Stimulated activated CD8-positive, alpha-beta memory T cell treated with anti-CD3 and anti-CD28 coated beads, Interleukin-4, amount 100 ng/mL, for 4 hours (primary cell): ENCODE measurements at places on chromosomes 6 and 20.

DNA sequence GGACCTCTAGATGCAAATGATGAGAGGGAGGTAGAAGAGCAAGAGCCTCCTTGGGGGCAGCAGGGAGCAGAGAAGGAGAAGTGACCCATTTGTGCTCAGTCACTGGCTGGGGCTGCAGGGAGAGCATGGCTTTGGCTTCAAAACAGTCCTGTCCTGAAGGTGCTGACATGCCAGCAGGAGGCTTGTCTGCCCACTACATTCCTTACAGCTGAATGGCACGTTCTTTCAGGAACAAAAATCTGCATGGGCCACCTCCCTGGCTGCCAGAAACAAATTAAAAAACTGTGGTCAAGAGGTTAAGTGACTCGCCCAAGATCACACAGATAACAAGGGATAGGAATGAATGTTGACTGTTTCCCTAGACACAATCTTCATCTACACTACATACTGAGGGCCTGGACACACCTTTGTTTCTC lies 188.8 kb downstream of the HIVEP2 start:
- no peak for DNase-seq

DNA sequence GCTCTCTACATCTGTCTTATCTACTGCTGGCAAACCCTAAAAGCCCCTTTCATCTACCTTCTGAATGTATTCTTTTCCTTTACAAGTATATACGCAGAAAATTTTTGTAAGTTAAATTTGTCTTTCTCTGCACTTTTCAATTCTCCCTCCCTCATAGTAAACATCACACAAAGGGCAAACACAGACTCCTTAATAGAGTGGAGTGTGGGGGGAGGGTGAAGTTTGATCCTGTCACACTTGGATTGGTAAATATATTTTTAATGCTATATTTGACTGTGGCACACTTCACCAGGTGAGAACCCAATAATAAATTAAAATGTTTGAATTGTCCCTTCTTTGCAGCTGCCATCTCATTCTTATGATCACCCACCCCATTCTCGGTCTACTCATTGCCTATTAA lies 33.2 kb upstream of the PAQR8 start:
- DNase-seq = no peak

DNA sequence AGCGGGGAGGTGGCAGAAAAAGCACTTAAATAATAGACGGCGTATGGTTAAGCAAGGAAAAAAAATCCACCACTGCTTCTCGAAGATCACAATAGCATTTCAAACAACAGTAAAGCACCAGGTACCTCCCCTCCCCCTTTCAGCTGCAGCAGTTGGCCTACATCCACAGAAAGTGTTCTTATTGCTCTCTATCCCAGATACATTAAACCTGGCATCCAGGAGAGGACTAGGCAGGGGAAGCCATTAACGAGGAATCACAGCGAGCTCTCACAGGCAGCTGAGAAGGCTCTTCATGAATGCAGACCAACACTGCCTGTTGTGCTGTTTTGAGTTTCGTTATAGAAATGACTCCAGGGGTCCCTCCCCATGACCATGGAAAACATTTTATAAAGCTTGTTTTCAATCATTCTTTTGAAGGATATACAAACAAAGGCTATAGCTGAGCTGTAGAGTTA lies 11.8 kb downstream of the FYN start:
- no peak for DNase-seq

GRCh38 chr20:20426655-20426907 lies 58.7 kb downstream of the INSM1 start:
- no peak for DNase-seq

DNA sequence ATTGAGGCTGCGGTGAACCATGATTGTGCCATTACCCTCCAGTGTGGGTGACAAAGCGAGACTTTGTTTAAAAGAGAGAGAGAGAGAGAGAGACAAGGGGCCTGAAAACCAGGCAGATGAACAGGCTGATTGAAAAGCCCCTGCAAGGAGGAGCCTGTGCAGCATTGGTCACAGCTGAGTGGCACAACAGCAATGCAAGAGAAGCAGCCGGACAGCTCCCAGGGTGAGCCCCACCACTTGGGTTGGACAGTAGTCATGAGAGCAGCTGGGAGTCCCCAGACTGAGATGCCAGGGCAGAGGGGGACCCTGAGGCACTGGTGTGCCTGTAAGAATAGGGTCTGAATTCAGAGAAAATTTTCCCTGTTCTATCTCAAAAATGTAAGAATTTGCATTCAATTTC lies 10.2 kb downstream of the DNPH1 start:
- no peak for DNase-seq

GRCh38 chr20:51583073-51583472 lies 40.6 kb upstream of the NFATC2 start:
- DNase-seq = no peak

DNA sequence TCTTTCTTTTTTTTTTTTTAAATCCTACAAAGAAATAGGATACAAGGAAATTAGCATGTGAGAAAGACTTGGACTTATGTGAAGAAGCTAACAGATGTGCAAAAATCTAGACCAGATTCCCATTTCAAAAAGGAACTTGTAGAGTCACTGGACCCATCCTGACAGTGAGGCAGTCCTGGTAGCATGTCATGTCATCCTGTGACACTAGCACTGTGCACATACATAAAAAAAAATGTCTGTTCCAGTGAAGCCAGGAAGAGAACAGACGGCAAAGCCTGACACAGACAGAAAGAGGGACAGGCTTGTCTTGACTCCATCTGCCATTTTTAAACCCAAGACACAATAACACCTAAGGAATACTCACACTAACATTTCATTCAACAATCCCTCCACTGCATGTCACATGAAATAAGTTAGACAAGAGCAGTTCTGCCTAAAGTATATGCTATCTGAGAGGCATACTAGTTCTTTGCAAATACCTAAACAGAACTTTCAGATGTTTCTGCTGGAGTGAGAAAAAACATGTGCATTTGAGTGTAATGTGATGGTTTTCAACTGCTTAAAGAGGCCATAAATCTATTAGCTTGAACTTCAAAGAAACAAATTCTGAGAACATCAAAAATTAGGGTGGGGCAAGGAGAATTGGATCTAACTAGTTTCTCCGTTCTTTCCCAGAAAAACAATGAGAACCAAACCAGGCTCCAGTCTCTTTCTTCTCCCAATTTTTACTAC lies 159.6 kb downstream of the BACH2 start:
- no peak for DNase-seq

GRCh38 chr6:26554697-26555504 lies 16.7 kb downstream of the HMGN4 start:
- DNase-seq = no peak

GRCh38 chr6:3426927-3427686 lies 29.7 kb downstream of the SLC22A23 start:
- no peak for DNase-seq

GRCh38 chr20:10857352-10858070 lies 183.7 kb upstream of the JAG1 start:
- DNase-seq = no peak

DNA sequence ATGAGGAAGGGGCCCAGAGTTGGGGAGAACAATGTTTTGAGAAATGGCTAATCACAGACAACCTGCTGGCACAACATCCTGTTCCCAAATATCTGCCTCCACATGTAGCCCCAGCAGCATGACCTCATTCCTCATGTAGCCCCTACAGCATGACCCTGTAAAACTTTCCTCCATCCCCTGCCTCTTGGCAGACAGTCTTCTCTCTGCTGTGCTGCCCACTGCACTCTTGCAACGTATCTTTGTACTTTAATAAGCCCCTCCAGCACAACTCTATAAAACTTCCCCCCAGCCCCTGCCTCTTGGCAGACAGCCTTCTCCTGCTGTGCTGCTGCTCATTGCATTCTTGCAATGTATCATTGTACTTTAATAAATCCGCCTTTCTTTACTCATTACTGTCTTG lies 278.8 kb downstream of the HDGFL1 start:
- DNase-seq = no peak

GRCh38 chr20:25238319-25239037 lies 9.4 kb upstream of the PYGB start:
- DNase-seq = no peak

GRCh38 chr6:103516336-103516735 lies 1343.4 kb downstream of the HACE1 start:
- no peak for DNase-seq

DNA sequence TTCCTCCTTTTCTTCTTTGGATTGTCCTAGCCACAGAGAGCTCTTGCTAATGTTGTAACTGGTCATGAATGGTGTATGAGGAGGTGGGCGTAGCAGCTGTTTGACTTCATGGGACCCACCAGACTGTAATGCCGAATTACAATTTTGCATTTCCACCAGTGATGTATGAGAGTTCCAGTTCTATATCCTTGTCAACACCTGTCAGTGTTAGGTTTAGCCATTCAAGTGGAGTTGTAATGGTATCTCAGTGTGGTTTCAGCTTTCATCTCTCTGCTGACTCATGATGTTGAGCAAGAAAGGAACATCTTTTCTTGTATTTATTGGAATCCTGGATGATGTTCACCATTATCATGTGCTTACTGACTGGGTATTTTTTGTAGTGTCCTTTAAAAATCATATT lies 5.1 kb downstream of the IGF2R start:
- DNase-seq = no peak

GRCh38 chr6:308768-309167 lies 16.5 kb downstream of the DUSP22 start:
- no peak for DNase-seq

DNA sequence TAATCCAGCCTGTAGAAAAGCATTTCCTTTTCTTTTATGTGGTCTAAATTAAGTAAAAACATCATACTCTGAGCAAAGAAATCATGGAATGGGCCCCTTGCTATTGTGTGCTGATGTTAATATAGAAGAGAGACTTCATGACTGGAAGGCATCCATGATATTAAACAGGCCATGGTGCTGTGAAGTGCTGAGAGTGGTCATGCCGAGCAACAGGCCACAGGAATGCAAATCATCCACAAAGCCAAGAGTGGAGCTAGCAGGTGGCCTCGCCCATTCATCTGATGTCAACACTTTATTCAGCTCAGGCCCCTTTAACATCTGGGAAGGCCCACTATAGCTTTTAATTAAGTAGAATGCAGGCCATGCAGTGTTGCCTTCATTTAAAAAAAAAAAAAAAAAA lies 115.2 kb upstream of the HMGCLL1 start:
- no peak for DNase-seq

DNA sequence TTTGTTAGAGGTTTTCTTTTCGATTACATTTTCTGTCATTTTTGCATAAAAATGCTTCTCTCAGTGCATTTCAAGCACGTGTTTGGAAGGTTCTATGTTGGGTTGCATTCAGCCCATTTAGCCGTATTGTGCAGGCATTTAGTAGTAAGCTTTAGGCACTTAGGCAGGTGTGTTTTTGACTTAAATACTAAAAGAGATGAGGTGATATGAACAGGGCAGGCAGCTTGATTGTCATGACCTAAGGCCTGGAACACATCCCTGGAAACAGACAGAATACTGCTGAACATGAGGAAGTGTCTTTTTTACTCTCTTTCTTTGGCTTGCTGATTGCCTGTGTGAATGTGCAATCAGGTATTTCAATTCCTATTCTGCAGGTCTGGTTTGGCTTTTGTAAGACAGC lies 610.5 kb upstream of the MAN1A1 start:
- DNase-seq = no peak

DNA sequence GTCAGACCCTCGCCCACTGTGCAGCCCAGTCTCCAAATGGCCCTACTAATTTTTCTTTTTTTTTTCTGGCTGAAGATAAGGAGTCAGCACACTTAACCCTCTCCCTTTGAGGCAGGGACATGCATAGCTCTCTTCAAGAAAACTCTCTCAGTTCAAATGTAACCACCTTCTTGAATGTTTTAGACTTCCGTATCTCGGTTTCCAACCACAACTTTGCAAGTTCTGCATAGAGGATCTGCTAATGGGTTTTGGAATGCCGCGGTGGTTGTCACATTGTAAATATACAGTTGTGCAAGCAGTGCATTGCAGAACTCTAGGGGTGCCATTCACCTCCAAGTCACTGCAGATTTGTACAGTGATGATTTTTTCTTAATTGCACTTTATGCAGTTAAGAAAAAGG lies 59.4 kb upstream of the SLC35B3 start:
- no peak for DNase-seq

GRCh38 chr6:52647199-52647598 lies 23.7 kb upstream of the TMEM14A start:
- DNase-seq = no peak

- no peak for DNase-seq
Measured at GRCh38 chr20:59779656-59780380, 153.6 kb downstream of the SYCP2 start.

GRCh38 chr20:59318803-59319202 lies 18.4 kb downstream of the EDN3 start:
- no peak for DNase-seq

- no peak for DNase-seq
Measured at GRCh38 chr20:45981261-45981660, 9.3 kb upstream of the ZNF335 start.

GRCh38 chr6:161544801-161545480 lies 271.1 kb upstream of the AGPAT4 start:
- DNase-seq = no peak

GRCh38 chr6:2129182-2129621 lies 116.2 kb downstream of the GMDS start:
- DNase-seq = no peak

- no peak for DNase-seq
Measured at GRCh38 chr6:163338671-163339405, 75.7 kb upstream of the QKI start.

DNA sequence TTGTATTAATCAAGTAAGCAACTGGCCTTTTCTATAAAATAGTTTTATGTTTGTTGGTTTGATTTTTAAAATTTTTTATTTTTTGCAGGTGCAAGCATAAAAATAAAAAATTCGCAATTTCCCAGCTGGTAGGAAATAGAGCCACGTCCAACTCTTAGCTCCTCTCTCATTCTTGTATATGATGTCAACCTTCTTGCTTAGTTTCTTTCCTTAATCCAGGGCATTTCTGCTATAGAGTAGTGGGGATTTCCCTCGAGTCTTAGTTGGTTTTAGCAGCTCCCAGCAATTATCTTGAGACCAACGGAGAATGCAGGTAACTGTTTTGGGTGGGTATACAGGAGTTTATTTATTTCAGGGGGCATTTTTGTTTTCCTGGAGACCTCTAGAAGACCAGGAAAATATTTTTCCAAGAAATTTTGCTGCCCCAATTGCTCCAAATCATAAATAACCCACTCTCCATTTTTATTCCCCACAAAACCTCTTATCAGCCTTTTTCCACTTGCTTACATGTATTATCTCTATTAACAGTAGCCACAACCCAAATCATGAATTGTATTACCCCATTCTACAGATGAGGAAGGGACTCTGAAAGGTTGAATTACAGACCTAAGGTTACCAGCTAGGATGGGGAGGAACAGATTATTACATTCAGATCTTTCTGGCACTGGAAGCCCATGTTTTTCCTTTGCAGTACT lies 18.4 kb downstream of the PHACTR2 start:
- DNase-seq = no peak

DNA sequence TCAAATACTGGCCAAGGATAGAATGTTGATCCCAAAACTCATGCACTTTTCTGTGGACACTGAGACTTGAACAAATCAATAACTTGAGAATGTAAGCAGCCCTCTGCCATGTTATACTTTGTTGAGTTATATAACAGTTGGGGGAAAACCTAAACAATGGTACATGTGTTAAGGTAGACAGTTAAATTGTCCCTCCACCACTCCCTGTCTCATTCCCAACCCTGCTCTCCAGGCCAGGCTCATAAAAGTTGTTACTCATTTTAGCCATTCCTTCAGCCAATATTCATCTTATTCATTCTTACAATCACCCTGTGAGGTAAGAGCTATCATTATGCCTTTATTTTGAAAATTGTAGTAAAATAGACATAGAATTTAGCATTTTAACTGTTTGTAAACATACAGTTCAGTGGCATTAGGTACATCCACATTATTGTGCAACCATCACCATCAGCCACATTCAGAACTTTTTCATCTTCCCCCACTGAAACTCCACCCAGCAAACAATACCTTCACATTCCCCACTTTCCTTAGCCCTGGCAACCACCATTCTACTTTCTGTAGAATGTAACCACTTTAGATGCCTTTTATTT lies 38.2 kb upstream of the IER3 start:
- DNase-seq = no peak
